ENCODE measurements at places on chromosomes 1 and 21. TPM values are rescaled to one million over a fixed set of nuclear protein-coding genes. Genes with fewer than 3 reads are reported as not detected.

KCTD3 gene
- polyA plus RNA-seq = 80.6 TPM

CTH gene
- 10.0 TPM for polyA plus RNA-seq

CFH gene
- polyA plus RNA-seq = not detected

PANK4 gene
- polyA plus RNA-seq = 43.4 TPM

KIRREL1 gene
- polyA plus RNA-seq = 15.7 TPM

CACNA1S gene
- 0.05 TPM for polyA plus RNA-seq

OR14A16 gene
- not detected for polyA plus RNA-seq

FTCD gene
- polyA plus RNA-seq = 1.4 TPM

ECM1 gene
- 4.2 TPM for polyA plus RNA-seq

DUSP10 gene
- 3.0 TPM for polyA plus RNA-seq

TPTE gene
- not detected for polyA plus RNA-seq

SPSB1 gene
- 1.4 TPM for polyA plus RNA-seq

GPR52 gene
- polyA plus RNA-seq = not detected

FMN2 gene
- polyA plus RNA-seq = 24.8 TPM

ITGB2 gene
- not detected for polyA plus RNA-seq

CLSTN1 gene
- polyA plus RNA-seq = 81.0 TPM

ANGPTL1 gene
- polyA plus RNA-seq = not detected

SEMA4A gene
- 38.4 TPM for polyA plus RNA-seq

NBPF10 gene
- polyA plus RNA-seq = 0.34 TPM

OR2T29 gene
- not detected for polyA plus RNA-seq

PTPRU gene
- polyA plus RNA-seq = 2.5 TPM

ACTL8 gene
- not detected for polyA plus RNA-seq

SPRR2B gene
- polyA plus RNA-seq = not detected

LRRC71 gene
- not detected for polyA plus RNA-seq

TMEM52 gene
- polyA plus RNA-seq = not detected

KCNJ9 gene
- 8.0 TPM for polyA plus RNA-seq

ADORA3 gene
- not detected for polyA plus RNA-seq

PRRX1 gene
- polyA plus RNA-seq = 0.10 TPM

GBP7 gene
- polyA plus RNA-seq = not detected

PLA2G2F gene
- not detected for polyA plus RNA-seq

FAM72B gene
- polyA plus RNA-seq = 2.0 TPM

PTPN7 gene
- not detected for polyA plus RNA-seq

NES gene
- polyA plus RNA-seq = 9.9 TPM

CD2 gene
- polyA plus RNA-seq = not detected

DMRTA2 gene
- 0.22 TPM for polyA plus RNA-seq

TESK2 gene
- polyA plus RNA-seq = 0.50 TPM

C1QB gene
- not detected for polyA plus RNA-seq

LCE3D gene
- polyA plus RNA-seq = not detected

All from neural cell (in vitro differentiated cells).